ENCODE measurements at places on chromosomes 3 and 15.

- DNase-seq, result no peak
These were observed 5.8 kb upstream of the GLCE start for GRCh38 chr15:69154684-69155083.

- no peak for DNase-seq
These were observed 36.0 kb upstream of the BDH1 start for GRCh38 chr3:197591816-197592215.

DNA sequence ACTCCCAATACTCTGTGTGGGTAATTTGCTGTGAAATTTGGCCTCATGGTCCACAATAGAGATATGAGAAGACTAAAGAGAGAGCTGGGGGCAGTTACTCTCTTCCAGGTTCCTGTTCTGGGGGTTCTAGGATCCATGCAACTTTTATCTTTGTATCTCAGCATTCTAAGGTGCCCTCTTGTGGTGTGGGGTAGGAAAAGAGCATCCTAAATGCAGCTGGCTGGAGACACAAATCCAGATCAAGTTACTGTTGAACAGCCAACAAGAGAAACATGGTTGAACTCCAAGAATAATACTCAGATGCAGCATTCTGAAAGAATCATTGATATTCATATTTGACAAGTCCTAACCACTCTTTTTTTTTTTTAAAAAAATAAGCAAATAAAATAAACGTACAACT, 238.2 kb downstream of the GREM1 start:
- no peak for DNase-seq

DNA sequence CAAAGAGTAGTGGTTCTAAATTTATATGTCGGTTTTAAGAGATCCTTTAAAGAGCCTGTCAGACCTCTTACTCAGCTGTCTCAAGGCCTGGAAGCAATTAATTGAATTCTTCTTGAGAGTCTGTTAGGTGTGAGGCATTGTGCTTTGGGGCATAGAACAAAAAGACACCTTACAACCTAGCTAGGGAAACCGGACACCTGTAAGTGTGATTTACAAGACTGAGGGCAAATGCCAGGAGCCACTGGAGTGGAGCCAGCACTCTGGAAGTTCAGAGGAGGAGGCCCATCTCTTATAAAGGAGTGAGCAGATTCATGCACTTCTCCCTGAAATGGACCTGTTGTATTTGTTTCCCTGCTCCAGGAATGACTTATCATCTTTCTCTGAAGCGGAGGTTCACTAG, 97.7 kb upstream of the NUDT16 start:
- DNase-seq, result no peak

- no peak for DNase-seq
These were observed 326.1 kb upstream of the LRRFIP2 start for GRCh38 chr3:37500518-37500917.

GRCh38 chr15:58498821-58499580, 67.2 kb downstream of the LIPC start:
- no peak for DNase-seq

GRCh38 chr15:64772964-64773363, 2.4 kb downstream of the RBPMS2 start:
- DNase-seq, result no peak

DNA sequence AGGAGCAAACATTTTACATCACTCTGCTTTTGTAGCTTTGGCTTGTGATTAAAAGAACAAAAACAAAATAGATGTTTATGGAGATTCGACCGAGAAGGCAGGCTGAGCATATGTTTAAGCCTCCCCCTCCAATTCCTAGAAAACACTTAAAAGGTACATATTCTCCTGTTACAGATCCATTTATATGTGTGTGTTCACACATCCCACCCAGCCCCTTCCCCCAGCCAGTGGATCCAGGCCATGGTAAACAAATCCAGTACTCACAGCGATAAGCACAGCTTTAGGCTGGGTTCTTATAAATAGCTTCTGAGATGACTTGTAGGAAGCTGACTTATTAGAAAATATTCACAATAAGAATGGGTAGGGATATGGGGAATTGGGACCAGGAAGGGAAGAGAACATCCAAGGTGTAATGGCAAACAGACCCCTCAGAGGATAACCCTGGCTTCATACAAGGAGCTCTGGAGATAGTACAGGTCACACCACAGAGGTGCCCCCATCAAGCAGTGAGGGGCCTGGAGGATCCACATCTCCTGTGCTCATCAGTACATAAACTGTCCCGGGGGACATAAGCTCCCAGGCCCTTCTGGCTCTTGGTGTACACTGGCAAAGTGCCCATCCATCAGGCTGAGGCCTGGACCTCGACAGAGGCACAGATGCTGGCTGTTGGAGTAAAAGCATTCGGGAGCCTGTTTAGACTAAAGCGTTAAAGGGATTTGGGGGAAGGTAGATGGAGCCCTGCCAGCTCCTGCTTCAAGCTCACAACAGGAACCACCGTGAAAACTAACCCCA, 70.0 kb upstream of the UBE2E1 start:
- DNase-seq, result no peak

- DNase-seq, result no peak
These were observed 35.1 kb downstream of the CCDC54 start for GRCh38 chr3:107412376-107412775.

GRCh38 chr3:178856804-178857203, 214.8 kb downstream of the ZMAT3 start:
- DNase-seq, result no peak

GRCh38 chr3:193330555-193331204, 47.9 kb downstream of the ATP13A5 start:
- no peak for DNase-seq

DNA sequence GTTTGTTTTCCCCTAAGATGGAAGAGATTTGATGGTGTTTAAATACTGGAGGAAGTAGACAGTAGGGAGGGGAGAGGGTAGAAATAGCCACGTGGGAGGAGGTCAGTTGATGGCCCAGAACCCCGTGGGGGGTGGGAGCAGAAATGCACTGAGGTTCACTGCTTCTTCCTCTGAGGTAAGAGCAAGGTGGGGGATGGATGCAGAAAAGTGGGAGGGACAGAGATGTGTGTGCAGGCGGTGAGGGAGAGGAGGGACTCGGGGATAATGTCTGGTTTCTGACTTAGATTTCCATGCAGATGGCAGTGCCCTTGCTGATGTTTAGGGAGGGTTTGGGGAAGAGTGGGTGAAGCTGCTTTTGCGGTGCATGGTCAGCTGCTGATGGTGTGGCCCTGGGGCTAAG, 102.9 kb downstream of the ARNT2 start:
- DNase-seq, result no peak

- DNase-seq, result no peak
These were observed 594.9 kb upstream of the CFAP20DC start for GRCh38 chr3:59644479-59645402.

GRCh38 chr3:105542282-105543019, 175.7 kb downstream of the ALCAM start:
- DNase-seq, result no peak

DNA sequence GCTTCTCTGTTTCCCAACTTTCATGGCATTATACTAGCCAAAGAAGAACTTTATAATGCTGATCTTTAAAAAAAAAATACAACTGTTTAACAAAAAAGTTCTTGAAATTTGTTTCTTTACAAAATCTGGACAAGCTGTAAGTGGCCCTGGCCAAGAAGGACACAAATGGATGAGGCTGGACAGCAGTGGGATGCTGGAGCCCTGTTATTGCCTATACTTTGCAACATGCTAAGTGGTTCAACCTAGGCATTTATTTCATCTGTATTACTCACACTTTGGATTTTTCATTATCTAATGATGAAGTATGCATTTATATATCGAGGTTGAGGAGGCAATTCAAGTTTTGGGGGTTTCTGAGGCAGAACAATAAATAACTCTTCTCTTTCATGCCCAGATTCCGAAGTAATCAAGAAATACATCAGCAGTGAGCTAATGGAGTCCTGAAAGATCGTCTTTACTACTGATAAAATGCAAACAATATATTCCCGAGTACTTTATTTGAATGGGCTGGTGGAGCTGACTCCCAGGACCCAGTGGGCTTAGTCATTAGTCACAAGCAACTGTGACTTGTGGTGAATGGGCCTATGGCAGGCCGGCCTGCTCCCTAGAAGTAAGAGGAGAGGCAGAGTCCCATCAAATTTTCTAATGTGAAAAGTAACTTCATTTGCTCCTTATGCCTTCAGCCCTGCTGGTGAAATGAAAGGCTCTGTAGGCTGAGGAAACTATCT, 177.3 kb upstream of the DPH6 start:
- DNase-seq, result no peak

- DNase-seq, result no peak
These were observed 464.3 kb upstream of the WNT5A start for GRCh38 chr3:55951388-55951787.

DNA sequence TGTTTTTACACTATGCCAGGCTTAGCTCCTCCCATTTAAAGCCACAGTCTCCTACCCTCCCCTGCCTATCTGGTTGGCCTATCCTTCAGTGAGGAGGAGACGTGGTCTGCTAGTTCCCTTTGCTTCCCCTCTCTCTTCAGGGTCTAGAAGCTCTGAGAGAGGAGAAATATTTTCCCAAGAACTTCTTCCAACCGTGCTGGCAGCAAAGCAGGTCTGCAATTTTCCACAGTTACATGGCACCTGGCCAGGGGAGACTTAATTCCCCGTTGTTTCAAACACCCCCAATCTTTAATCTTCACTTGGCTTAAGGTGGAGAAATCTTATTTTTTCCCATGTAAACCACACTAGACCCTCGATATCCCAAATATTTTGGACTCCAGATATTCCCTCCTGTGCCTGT, 149.5 kb upstream of the MCTP2 start:
- no peak for DNase-seq

GRCh38 chr3:66302288-66302687, 81.5 kb downstream of the SLC25A26 start:
- DNase-seq, result no peak

DNA sequence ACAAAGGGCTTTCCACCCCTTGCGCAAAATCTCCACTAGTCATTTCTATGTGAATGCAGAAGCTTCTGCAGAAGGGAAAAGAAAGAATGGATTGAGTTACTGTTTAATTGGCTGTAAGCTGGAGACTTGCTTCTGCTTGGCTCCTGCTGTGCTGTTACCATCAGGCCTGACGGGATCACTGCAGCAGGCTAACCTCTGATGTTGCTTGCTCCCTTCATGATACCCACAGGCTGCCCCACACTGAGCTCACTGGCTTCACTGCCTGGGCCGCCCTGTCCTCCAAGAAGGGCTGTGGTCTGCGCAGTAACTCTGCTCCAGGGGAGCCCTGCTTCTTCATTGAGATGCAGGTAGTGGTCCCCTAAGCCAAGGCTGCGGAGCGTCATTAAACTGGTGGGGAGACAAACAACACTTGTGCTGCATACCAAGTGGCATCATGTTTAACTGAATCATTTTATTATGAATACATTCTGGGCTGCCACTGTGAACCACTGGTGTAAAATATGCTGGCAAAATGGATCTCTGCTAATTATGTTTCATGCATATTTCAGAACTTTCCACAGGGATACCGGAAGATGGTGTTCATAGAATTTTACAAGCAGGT, 78.6 kb downstream of the WDR49 start:
- no peak for DNase-seq

DNA sequence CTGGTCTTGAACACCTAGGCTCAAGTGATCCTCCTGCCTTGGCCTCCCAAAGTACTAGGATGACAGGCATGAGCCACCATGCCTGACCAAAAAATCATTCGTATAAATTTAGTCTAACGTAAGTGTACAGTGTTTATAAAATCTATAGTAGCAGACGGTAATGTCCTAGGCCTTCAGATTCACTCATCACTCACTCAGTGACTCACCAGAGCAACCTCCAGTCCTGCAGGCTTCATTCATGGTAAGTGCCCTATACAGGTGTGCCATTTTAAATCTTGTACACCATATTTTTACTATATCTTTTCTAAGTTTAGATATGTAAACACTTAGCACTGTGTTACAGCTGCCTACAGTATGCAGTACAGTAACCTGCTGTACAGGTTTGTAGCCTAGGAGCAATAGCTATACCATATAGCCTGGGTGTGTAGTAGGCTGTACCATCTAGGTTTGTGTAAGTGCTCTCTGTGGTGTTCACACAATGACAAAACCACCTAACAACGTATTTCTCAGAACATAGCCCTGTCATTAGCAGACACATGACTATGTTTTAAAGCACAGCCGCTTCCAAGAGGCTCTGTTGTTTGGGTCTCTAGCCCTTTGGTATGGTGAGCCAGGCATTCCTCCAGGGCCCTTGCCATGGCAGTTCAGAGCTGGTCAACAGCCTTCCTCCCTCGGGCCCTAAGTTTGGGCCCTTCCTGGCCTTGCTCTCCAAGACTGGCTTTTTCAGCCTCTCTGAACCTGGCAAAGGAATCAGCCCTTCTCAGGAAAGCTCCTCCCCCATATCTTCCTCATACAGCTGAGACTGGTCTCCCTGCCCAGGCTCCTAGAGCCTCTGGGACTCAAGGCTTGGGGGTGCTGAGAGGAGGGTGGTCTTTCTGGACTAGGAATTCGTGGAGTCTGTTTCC, 1.9 kb upstream of the CCDC9B start:
- DNase-seq, result no peak

DNA sequence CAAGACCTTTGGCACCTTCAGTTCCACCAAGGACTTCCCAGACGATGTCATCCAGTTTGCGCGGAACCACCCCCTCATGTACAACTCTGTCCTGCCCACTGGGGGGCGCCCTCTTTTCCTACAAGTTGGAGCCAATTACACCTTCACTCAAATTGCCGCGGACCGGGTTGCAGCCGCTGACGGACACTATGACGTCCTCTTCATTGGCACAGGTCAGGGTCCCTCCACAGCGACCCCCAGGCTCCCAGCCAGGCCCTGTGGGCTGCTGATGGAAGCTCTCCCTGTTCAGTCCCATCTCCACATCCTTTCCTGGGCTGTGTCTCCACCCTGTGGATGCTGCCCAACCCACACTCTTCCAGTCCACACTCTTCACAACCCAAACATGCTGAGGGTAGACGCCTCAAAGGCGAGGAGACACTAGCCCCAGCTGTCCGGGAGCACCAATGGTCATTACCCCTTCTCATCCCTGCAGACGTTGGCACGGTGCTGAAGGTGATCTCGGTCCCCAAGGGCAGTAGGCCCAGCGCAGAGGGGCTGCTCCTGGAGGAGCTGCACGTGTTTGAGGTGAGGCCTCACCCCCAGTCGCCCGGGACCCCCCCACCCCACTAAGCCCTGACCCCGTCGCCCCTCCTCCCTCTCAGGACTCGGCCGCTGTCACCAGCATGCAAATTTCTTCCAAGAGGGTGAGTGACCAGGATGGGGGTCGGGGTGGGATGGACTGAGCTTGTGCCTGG, 4.3 kb upstream of the LSMEM2 start:
- peak; percentile 78 for DNase-seq

DNA sequence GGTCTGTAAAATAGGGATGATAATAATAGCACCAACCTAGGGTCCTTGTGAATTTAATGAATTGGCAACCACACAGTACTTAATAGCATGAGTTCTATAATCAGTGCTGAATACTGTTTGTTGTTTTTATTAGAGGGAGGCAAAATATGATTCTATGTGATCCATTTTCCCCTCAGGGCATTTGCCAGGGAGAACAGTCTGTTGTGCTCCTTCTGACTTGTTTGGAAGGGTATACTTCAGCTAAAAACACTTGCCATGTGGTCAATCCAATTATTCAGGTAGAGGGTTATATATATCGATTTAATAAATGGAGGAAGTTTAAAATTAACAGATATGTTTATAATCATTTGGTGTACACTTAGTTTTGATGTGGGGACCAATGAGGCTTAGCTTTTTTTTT, 305.3 kb downstream of the CHST2 start:
- DNase-seq, result no peak

- no peak for DNase-seq
These were observed 326.3 kb upstream of the PDZRN3 start for GRCh38 chr3:73950865-73951558.
